ENCODE measurements at places on chromosomes 13 and 19.
A peak's percentile ranks its signal among the peaks of the same experiment; 100 is the strongest.

- DNase-seq = no peak
Observed at GRCh38 chr13:39322836-39323585, 280.0 kb downstream of the LHFPL6 start.

GRCh38 chr19:40610396-40611064 lies 9.4 kb downstream of the LTBP4 start:
- no peak for DNase-seq

DNA sequence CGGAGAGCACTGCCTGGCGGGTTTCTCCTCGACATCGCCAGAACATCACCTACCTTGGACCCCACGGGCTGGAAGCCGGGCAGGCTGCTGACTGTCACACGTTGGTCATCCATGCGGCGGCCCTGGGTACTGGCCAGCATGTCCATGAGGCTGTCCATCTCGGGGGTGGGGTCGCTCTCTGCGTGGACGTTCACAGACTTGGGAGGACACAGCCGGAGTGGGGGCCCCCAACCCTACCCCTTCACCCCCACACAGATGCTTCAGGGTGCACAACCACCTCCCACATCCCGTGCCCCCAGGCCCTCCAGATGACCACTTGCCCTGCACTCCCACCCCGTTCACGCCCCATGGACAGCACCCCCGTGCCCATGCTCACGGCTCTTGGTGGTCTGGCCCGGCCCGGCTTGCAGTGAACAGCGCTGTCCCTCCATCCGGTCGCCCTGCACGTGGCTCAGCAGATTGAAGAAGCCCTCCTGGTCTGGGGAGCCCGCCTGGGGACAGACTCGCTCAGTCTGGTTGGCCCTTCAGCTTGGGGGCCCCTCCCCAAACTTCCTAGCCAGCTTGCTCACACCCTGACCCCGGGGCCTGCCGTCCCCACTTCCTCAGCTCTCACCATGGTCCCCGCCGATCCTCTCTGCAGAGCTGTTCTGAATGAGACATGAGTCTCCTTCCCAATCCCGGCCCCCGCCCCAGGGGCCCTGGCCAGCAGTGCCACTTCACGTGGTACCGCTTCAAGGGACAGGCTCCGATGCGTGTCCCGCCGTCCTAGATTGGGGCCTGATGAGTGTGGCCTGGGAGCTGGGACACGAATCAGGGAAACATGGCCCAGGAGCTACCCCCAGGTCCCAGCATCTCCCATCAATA lies 947 bp downstream of the PCP2 start:
- no peak for DNase-seq

- no peak for DNase-seq
Observed at GRCh38 chr13:45412274-45413049, 5.7 kb downstream of the SLC25A30 start.

- no peak for DNase-seq
Observed at GRCh38 chr13:41053384-41053826, 7.9 kb upstream of the WBP4 start.

DNA sequence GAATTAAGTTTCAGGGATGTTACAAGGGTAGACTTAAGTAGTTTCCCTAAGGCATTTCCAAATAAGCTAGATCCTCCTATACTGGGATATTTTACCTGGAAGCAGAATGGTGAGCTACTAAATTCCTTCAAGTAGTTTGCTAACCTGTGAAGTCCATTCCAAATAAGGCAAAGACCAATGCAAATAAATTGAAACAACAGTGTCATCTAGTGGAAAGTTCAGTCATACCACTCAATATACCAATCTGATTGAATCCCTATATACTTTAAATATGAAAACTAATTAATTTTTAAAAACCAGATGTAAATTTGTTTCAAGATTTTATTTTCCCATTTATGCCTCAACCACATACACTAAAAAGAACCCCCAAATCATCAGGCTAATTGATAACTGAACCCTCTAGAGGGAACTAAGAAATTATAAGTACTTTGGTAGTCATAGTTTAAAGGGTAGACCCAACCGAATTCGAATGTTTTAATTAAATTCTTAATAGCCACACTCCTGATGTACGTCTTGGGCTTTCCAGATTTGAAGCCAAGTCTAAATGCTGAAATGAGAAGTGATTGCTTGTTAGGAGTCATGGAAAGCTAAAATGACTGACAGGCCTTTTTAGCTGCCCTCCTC lies 223.7 kb downstream of the TBC1D4 start:
- peak; percentile 18 for DNase-seq

GRCh38 chr13:112194167-112194530 lies 127.2 kb downstream of the SOX1 start:
- no peak for DNase-seq

- no peak for DNase-seq
Observed at GRCh38 chr19:54955376-54955775, 8.0 kb upstream of the NLRP7 start.

DNA sequence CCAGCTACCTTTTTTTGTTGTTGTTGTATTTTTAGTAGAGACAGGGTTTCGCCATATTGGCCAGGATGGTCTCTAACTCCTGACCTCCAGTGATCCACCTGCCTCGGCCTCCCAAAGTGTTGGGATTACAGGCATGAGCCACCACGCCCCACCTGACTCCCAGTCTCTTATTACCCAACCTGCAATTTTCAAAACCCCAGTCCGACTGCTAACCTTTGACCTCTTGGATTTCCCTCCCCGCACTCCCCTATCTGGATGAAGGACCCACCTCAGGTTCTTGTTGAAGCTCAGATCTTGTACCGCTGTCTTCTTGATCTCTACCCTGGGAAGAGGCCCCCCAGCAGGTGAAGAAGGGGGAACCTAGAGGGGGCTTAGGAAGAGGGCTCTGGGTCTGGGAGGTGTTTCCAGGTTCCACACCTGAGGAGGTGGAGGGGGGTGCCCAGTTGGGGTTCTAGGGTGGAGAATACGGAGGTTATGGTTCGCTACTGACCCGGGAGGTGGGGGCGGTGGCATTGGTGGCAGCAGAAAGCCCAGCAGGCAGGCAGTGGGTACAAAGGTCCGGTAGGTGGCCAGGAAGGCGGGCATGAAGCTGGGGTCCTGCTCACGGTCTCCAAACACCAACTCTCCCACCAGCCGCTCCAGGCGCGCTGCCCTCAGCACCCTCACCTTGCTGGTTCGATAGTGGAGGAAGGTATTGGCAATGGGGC lies 2.6 kb downstream of the RGL3 start:
- no peak for DNase-seq

DNA sequence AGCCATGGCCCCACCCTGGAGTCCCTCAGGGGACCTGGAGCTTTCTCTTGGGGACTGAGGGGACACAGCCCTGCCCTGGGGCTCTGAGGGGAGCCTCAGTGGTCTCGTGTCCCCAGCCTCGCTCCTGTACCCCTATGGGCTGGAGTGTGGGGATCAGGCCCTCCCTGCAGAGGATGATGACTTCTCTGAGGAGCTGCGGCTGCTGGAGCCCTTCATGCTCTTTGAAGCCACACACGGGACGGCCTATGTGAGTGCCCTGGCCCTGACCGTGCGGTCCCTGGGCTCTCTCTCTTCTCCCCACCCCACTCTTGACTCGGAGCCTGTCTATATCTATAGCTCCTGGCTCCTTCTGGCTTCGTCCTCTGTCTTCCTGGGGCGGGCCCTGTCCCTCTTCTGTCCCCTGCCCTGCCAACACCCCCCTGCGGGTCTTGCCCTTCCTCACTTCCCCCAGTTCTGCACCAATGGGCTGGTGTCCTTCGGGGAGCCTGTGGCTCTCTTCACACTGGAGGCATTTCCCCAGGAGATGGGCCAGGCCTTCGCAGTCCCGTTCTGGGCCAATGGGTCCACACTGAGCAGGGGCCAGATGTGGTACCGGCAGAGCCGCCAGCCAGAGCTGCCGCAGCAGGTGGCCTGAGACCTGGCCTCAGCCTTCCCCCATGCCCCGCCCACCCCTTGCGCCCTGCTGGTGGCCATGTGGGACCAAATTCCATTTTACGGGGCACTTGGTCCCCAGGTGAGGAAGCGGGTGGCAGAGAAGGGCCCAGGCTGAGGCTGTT lies 33.1 kb downstream of the HPN start:
- DNase-seq = no peak

GRCh38 chr19:36331353-36332228 lies 47.4 kb downstream of the ZFP14 start:
- peak; percentile 72 for DNase-seq

DNA sequence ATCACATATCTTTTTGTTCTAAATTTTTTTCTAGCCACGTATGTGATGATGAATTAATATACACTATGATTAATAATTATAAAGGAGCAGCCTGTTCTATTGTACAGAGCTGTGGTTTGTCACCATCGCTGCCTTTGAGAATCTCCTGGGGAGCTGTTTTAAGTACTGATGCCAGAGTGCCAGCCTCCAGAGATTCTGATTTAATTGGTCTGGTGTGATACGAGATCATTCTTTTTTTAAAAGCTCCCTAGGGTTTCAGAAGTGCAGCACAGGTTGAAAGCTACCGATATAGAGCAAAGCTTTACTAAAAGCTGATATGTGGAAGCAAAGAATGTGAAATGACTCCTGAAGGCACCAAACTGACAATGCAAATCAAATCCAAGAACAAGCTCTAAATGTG lies 314.7 kb downstream of the ITGBL1 start:
- no peak for DNase-seq

DNA sequence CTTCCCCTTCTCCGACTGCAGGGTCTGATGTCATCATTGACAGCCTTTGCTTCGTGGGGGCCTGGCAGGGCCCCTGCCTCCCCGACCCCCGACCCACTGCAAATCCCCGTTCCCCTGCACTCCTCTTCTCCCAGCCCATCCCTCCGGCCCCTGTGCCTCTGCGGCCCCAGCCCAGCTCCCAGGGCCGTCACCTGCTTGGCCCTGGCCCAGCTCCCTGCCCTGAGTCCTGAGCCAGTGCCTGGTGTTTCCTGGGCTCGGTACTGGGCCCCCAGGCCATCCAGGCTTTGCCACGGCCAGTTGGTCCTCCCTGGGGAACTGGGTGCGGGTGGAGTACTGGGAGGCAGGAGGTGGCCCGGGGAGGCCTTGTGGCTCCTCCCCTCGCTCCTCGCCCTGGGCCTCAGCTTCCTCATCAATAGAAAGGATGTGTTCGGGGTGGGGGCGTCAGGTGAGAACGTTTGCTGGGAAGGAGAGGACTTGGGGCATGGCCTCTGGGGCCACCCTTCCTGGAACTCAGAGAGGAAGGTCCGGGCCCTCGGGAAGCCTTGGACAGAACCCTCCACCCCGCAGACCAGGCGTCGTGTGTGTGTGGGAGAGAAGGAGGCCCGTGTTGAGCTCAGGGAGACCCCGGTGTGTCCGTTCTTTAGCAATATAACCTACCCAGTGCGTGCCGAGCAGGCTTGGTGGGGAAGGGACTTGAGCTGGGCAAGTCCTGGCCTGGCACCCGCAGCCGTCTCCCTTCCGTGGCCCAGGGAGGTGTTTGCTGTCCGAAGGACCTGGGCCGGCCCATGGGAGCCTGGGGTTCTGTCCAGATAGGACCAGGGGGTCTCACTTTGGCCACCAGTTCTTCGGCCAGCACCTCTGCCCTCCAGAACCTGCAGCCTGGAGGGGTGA lies 15.9 kb upstream of the CELF5 start:
- DNase-seq = no peak
